ENCODE measurements at places on chromosomes 11 and 22.

- DNase-seq, result no peak
Measured at GRCh38 chr11:123107945-123108495, 46.1 kb upstream of the HSPA8 start.

GRCh38 chr22:43217285-43218030, 30.5 kb upstream of the TTLL12 start:
- no peak for DNase-seq

GRCh38 chr11:99773646-99774045, 752.9 kb downstream of the CNTN5 start:
- DNase-seq, result no peak

- peak; percentile 45 for DNase-seq
Measured at GRCh38 chr11:72684236-72684912, 10.2 kb upstream of the PDE2A start.

- DNase-seq, result peak; percentile 88
Measured at GRCh38 chr11:61429346-61429690, 457 bp downstream of the CPSF7 start.

Measured in CD4-positive, alpha-beta T cell (primary cell).